Stimulated activated CD8-positive, alpha-beta memory T cell treated with anti-CD3 and anti-CD28 coated beads, Interleukin-7, amount 100 ng/mL, for 48 hours (primary cell): ENCODE measurements at places on chromosomes 13 and 19.

- no peak for DNase-seq
Measured at GRCh38 chr19:33825556-33825955, 28.9 kb downstream of the KCTD15 start.

DNA sequence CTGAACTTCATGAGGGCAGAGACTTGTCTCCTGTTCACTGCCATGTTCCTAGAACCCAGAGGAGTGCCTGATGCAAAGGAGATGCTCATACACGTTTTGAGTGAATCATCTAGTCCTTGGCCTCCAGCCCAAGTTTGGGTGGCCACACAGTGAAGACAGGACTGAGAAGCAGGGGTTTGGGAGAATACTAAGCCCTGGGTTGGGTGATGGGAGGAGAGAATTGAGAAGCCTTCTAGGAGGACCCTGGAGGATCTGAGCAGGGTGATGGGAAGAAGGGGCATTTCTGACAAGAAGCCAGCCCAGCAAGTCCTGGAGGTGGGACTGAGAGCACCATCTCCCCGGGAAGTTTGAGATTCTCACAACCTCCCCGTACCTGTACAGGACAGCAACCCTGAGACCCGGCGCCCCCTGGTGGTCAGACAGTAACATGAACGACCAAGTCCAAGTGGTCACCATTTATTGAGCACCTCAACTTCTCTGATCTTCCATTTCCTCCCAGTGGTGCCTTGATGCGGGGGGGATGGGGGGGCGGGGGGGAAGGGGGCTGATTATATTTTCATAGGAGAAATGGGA lies 11.0 kb downstream of the CTU1 start:
- DNase-seq, result peak; percentile 61

GRCh38 chr19:13211426-13212308 lies 61.5 kb downstream of the IER2 start:
- no peak for DNase-seq

- DNase-seq, result no peak
Measured at GRCh38 chr13:46587807-46588418, 34.9 kb downstream of the LRCH1 start.

DNA sequence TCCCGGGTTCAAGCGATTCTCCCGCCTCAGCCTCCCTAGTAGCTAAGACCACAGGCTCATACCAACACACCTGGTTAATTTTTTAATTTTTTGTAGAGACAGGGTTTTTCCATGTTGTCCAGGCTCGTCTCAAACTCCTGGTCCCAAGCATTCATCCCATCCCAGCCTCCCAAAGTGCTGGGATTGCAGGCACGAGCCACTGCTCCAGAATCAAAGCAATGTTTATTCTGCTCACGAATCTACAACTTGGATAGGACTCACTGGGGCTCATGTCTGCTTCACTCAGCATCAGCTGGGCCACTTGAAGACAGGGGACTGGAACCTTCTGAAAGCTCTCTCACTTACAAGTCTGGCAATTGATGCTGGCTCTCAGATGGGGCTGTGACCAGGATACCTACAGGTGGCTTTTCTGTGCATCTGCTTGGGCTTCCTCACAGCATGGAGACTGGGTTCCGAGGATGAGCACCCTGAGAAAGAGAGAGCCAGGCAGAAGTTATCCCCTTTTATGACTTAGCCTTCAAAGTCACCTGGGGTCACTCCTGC lies 8.2 kb upstream of the ZNF792 start:
- DNase-seq, result no peak

GRCh38 chr13:31310356-31310755 lies 110.6 kb downstream of the B3GLCT start:
- no peak for DNase-seq

DNA sequence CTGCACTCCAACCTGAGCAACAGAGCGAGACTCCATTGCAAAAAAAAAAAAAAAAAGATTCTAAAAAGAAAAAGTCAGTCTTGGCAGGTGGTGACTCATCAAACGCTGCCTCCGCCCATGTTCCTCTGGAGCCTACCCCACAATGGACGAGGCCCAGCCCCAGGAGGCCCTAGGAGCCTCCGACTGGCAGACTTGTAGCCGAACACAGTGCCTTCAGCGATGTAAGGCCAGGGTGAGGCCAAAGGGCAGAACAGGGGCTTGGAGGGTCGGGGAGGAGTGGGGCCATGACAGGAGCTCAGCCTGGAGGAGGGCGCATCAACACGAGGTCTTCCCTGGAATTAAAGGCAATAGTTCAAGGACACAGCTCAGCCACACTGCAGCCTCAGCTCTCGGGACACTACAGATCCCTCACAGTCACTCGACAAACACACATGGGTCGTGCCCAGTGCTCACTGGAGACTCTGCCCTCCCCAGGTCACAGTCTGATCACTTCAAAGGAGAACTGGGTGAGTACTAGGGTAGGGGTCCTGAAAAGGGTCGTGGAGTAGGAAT lies 5.1 kb downstream of the USE1 start:
- no peak for DNase-seq

DNA sequence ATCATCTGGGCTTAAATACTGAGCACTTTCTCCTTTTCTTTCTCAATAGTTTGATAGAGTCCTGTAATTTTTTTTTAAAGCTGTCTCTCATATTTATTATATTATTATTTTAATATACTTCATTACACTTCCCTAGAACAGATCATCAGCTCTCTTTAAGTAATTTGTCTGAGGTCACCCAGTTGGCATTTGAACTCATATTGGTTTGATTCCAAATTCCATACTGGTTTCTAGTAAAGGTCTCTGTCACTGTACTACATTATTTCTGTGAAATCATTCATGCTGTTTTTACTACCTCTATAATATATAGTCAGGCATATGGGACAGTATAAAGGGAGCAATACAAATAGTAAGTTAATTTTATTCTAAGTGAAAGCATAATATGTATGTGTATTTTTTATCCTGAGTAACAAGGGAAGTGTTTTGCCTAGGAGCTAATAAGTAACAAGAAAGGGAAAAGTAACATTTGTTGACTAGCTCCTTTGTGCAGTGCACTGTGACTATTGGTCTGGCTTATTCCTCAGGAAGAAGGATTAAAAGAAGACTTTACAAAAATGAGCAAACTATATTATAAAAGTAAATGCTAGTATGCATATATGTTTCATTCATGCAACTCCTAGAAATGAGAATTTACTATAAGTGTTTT lies 14.3 kb downstream of the LPAR6 start:
- no peak for DNase-seq

DNA sequence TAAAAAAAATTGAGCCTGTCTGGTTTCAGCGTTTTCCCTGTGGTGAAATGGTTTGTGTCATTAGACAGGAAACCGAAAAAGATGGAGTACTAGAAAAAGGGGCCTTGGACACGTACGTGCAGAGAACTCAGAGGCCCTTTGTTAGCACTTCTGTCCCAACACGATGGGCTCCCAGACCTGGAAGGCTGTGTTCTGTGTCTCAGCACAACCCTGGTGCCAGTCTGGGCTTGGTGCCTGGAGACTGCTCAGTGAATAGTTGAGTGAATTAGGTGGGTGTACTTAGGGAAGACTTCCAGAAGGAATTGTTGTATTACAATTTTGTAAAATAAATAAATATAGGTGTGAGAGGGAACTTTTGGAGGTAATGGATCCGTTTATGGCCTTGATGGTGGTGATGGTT lies 8.7 kb downstream of the ZNF71 start:
- no peak for DNase-seq

- no peak for DNase-seq
Measured at GRCh38 chr13:111491659-111492058, 171.2 kb downstream of the TEX29 start.

DNA sequence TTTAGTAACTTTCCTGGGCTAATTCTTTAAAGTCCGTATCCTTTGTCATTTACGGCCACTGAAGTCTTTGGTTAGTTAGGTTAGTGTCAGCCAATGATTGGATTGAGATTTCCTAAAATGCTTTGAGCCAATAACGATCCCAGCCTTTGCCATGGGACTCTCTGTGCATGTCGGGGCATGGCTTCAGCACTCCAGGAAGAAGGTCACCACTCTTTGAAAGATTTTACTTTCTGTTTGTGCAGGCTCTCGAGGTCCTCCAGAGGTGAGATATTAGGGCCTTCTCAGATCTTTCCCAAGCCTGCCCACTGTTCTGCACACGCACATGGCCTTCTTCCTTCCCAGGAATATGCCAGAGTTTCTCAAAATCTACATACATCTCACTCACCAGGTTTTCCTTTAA lies 153.7 kb upstream of the ARGLU1 start:
- DNase-seq, result no peak

- no peak for DNase-seq
Measured at GRCh38 chr13:27450921-27451471, 632 bp upstream of the MTIF3 start.

- no peak for DNase-seq
Measured at GRCh38 chr19:743168-743687, 7.7 kb upstream of the MISP start.

GRCh38 chr19:3613818-3614661 lies 7.4 kb upstream of the TBXA2R start:
- DNase-seq, result no peak

- DNase-seq, result no peak
Measured at GRCh38 chr19:4760285-4760650, 31.3 kb upstream of the FEM1A start.

- DNase-seq, result peak; percentile 53
Measured at GRCh38 chr19:8240274-8241229, 31.4 kb downstream of the CERS4 start.

GRCh38 chr13:83048419-83048818 lies 833.9 kb downstream of the SLITRK1 start:
- DNase-seq, result no peak

DNA sequence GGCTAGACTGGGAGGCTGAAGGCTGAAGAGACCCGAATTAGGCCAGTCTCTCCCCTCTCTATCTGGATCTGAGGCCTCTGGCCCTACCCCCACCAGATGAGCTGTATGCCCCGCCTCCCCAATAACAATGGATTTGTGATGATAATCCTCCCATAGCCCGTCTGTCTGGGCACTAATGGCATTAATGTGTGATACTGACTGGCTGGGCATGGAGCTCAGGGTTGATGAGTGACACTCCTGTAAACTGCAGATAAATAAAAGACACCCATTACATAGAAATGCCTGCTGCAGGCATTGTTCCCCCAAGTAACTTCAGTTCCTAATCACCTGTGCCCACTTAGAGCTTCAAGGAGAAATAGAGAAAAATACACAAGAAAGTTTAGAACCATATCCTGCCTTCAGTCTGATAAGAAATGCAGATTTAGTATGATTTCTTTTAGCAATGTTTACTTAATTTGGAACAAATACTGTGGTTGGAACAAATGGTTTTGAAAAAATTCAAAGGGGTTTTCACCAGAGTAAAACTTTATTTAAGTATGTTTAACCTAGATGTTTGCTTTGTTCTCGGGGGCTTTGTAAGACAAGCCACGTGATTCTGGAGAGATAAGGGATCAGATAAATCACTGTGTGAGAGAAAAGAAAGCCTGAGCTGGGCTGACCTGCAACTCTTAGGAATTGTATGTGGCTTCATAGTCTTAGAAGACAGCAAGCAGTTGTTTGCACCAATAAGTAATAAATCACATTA lies 60.3 kb downstream of the TNFRSF19 start:
- DNase-seq, result no peak

GRCh38 chr19:18446811-18447359 lies 9.0 kb upstream of the ISYNA1 start:
- no peak for DNase-seq

DNA sequence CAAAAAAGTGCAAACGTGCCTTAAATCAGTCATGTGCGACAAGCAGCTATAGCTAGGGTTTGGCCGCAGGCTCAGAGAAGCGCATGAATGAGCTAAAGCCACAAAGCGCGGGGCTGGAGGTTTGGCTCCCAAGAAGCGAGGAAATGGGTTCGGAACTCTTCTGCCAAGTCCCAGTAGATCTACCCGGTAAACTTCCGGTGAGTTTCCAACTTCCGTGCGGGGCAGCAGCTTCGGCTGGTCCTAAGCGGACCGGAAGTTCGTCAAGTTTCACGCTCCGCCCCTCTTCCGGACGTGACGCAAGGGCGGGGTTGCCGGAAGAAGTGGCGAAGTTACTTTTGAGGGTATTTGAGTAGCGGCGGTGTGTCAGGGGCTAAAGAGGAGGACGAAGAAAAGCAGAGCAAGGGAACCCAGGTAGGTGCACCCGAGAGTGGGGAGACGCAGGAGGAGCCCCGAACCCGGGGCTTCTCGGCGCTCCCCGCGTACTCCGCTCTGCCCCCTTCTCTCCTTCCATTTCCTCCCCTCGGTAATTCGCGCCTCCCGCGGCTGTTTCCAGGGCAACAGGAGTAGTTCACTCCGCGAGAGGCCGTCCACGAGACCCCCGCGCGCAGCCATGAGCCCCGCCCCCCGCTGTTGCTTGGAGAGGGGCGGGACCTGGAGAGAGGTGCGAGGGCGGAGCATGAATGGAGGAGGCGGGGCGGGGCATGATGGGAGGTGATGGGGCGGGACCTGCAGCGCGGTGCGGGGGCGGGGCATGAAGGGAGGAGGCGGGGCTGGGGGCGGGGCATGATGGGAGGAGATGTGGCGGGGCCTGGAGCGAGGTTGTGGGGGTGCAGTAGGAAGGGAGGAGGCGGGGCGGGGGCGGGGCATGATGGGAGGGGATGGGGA lies at the start of gene NR1H2:
Gene NR1H2 (plus strand): TSS at position 292 of the 885 bp plus-strand sequence. CDS start 1,149 bp downstream, outside the sequence.
- peak; percentile 88 for DNase-seq

DNA sequence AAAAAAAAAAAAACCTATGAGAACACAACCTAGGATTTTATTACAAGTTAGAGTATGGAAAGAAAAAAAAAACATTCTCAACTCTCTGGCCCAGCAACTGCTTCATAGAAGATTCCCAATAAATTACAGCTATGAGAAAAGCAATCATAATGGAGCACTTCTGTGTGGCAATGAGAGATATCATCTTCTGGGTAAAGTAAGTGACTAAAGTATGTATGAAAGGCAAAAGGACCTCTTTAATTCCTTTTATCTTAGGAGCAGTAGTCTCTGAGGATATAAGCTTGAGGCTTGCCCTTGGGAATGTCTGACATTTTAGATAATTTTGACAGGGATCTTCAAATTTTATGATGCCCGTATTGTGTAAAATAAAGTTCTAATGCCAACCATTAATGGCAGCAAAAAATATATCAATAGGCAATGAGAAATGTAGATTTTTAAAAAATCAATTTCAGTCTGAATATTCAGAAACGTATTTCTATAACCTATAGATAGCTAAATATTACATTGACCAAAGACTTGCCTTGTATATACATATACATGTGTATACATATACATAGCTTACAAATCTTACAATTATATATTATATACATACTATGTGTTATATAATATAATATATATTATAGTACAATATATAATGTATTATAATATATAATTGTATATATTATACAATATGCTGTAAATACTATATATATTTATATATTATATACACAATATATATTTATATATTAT lies 823.9 kb upstream of the SLITRK1 start:
- DNase-seq, result no peak

DNA sequence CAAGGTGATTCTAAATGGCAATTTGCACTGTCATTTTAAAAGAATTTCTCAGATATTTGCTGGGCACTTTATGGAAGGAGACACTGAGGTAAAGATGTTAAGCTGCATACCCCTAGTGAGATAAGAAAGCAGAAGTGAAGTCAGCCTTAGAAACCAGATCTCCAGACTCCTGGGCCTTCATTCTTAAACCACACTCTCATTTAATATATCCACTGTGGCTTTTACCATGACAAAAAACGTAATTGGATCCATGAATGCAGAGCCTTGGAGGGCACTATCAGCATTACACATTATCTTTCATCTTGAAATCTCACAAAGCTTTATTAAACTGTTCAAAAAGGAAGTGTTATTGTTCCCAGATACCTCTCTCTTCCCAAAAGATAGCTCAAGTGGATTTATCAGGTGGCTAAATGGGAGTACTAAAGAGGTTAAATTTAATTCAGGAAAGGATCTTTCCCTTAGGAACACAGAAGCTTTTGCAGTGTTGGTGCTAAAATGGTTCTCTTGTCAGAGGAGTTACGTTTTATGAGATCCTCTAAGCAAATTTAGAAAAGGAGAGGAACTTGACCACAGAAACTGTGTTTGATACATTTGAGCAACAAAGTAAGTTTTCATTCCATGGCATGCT lies 1060.4 kb downstream of the EFNB2 start:
- DNase-seq, result no peak
